ENCODE measurements at places on chromosomes 12 and 14.

GRCh38 chr12:16881986-16882570, 276.1 kb upstream of the LMO3 start:
- DNase-seq = no peak

- DNase-seq = no peak
Measured at GRCh38 chr14:99260587-99261551, 11.1 kb downstream of the BCL11B start.

GRCh38 chr12:97835541-97835940, 372.9 kb downstream of the RMST start:
- no peak for DNase-seq

GRCh38 chr12:65510584-65511050, 232.1 kb downstream of the MSRB3 start:
- no peak for DNase-seq

GRCh38 chr12:68350753-68351152, 18.6 kb upstream of the MDM1 start:
- DNase-seq = peak; percentile 66

DNA sequence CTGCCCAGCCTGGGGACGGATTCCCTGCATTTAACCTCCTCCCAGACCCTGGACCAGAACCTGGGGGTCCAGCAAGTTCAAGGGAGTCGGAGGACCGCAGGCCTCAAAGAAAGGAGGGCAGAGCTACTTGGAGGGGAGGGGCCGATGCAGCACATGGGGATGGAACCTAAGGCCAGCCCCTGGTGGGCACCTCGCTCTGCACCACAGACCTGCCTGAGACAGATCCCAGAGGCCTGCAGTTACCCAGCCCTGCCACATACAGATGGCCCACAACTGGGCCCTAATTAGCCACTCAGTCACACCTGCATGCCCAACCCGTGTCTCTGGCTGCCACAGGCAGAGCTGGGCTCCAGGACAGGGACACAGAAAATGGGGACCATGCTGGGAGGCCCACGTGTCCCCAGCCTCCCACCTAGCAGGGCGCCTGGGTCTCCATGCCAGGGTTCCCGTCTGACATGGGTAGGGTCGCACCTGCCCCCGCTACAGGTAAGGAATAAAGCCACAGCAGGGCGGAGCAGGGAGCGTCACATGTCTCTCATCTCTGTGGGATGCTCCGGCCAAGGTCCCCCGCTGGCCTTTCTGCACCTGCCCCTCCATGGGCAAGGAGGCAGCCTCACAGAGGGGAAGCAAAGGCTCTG, 16.7 kb downstream of the AKT1 start:
- no peak for DNase-seq

DNA sequence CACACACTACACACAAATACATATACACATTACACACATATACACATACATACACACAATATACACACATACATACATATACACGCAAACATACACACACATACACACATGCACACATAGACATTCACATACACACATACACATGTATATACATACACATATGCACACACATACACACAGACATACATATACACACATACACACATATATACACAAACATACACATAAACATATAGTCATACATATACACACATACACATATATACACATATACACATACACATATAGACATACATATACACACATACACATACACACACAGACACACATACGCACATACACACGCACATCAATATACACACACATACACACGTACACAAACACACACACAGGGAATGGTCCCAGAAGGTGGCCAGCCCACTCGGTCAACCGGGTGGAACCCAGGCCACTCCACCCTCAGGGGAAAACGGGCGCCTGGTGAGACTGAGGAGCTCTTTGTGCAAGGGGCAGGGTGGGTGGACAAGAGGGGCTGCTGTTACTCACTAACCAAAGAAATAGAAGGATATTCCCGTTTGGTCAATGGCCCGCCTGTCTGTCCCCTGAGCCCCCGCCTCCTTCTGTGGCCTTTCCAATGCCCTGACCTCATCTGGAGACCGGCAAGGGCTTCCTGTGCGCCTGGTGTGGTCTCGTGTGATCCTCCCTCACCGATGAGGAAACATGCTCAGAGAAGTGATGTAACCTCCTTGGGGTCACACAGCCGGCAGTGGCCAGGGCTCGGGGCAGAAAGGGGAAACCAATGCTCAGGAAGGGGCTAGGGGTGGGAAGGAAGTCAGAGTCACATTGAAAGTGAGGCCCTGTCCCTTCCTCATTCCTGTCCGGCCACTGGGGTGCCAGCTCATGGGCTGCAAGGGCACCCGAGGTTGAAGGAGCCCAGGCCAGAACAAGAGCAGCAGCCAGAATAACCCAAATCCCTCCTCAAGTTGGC, 5.3 kb downstream of the TRPV4 start:
- peak; percentile 45 for DNase-seq

- no peak for DNase-seq
Measured at GRCh38 chr12:84986586-84986985, 49.5 kb downstream of the TSPAN19 start.

- peak; percentile 24 for DNase-seq
Measured at GRCh38 chr12:113462998-113463745, 8.5 kb downstream of the LHX5 start.

- DNase-seq = no peak
Measured at GRCh38 chr12:1692895-1693610, 2.2 kb downstream of the ADIPOR2 start.

DNA sequence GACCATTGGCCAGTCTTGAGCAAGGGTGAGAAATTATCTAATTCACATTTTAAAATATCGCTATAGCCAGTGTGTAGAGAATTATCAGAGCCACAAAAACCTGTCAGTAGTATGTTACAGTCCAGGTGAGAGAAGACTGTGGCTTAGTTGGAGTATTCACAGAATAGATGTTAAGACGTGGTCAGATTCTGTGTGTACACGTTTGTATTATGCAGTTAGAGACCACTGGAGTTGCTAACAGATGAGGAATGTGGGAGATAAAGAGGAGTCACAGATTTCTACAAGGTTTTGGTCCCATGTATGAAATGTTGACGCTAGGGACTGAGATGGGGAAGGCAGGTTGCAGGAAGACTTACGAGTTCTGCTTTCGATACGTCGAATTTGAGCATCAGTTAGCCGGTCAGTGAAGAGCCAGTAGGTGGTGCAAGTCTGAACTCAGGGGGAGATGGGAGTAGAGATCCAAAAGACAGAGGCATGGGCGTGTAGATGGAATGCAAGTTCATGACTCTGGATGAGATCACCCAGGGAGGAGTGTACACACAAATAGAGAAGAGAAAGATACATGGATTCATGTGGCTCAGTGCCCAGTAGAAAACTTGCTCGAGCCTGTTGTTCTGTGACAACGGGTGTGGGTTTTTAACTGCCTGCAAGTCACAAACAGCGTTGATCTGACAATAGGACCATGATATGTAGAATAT, 114.8 kb upstream of the FLRT2 start:
- peak; percentile 94 for DNase-seq

DNA sequence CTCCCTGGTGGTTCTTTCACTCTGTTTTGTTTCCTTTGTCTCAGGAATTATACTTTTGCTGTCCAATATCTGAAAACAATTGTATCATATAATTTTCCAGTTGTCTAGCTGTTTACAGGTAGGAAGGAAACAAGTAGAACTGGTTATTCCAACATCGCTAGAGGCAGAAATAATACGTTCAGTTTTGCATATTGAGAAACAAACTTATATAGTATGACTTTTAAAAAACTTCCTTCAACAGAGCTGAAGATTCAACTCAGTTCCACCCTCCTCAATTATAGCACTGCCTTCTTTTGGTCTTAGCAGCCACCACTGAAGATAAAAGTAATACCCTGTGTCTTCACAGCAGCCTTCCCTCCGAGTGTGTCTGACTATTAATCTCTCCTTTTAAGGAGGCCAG, 214.3 kb downstream of the EFCAB11 start:
- DNase-seq = no peak

- DNase-seq = no peak
Measured at GRCh38 chr12:27246774-27247173, 2.7 kb downstream of the STK38L start.
